ENCODE measurements at places on chromosomes 1 and 21. TPM values are rescaled to one million over a fixed set of nuclear protein-coding genes. Genes with fewer than 3 reads are reported as not detected.

The HFM1 gene
- 0.13 TPM for total RNA-seq

The C1orf141 gene
- total RNA-seq: not detected

The SLC1A7 gene
- 0.13 TPM for total RNA-seq

The CENPF gene
- total RNA-seq: 35.3 TPM

The TRIM46 gene
- 4.2 TPM for total RNA-seq

Data from aortic smooth muscle cell (primary cell).